A549 treated with ZK216348 at 1 μM for 4 hours (cell line): ENCODE measurements at places on chromosomes 3 and 15. TPM values are rescaled to one million over a fixed set of nuclear protein-coding genes. Genes with fewer than 3 reads are reported as not detected.

Gene NR2F2
- total RNA-seq = 18.5 to 25.8 TPM (median 24.3 TPM) in 5 replicates

Gene C3orf62
- 1.7 to 2.6 TPM (median 2.0 TPM) in 5 replicates for total RNA-seq

Gene KBTBD12
- total RNA-seq = not detected in 5 replicates

Gene AADAC
- 14.1 to 19.9 TPM (median 15.7 TPM) in 5 replicates for total RNA-seq

Gene CSNK1G1
- total RNA-seq = 13.8 to 20.3 TPM (median 16.1 TPM) in 5 replicates

Gene SKOR1
- 0.05 to 0.08 TPM (median 0.06 TPM) in 4 of 5 replicates, not detected in the other for total RNA-seq

Gene SLC12A1
- not detected in 5 replicates for total RNA-seq

Gene RETNLB
- not detected in 5 replicates for total RNA-seq

Gene IL17RD
- 0.56 to 1.8 TPM (median 1.00 TPM) in 5 replicates for total RNA-seq

Gene CHRNA5
- total RNA-seq = 24.3 to 36.9 TPM (median 32.6 TPM) in 5 replicates
